ENCODE measurements at places on chromosomes 4 and X. TPM values are rescaled to one million over a fixed set of nuclear protein-coding genes. Genes with fewer than 3 reads are reported as not detected.

GRCh38 chr4:181677201-181677600 is 566.0 kb upstream of the TENM3 start:
- no peaks in the 10 kb centered on the region for H3K36me3 ChIP-seq
- no peaks in the 10 kb centered on the region for H3K4me1 ChIP-seq
- no peak overlapping the region for H3K4me3 ChIP-seq
- no peaks in the 10 kb centered on the region for H3K27me3 ChIP-seq
- no peak overlapping the region for H3K27ac ChIP-seq
- no peak for DNase-seq

DNA sequence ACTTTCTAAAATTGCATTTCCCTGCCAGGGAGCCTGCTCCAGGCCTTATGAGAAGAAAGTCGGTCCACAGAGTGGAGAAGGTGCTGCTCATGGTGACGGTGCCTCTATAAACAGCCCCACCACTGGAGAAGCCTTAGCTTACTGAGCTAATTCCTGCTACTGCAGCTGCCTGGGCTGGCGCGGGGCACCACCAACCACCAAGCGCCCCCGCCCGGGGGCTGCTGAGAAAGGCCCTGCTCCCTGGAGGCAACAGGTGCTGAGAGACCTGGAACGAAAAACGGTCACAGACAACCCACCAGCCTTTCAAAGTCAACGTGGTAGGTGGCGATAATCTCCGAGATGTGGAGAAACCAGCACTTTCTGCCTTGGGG is 2.9 kb downstream of the HCFC1 start:
- peaks cover 17% of the 10 kb centered on the region for H3K4me1 ChIP-seq
- H3K4me3 ChIP-seq, result peak overlapping the region; percentile 60
- no peak overlapping the region for H3K27ac ChIP-seq
- no peaks in the 10 kb centered on the region for H3K36me3 ChIP-seq

DNA sequence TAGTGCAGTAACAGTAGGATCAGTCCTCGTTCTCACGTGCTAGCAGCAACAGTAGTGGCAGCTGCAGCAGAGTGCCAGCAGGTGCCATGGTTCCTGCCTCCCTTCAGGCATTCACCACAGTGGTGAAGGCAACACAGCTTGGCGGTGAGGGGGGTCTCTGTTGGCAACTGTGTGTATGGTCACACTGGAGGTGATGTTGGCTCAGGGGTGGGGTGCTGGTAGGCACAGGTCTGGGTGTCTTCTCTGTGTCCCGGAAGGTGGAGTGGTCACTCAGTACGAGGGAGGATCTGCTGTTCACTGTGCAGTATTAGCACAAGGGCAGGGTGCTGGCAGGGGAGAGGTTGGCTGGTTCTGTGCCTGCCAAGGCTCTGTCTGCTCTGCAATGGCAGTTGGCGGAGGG is 671.8 kb downstream of the CCSER1 start:
- H3K27me3 ChIP-seq, result no peaks in the 10 kb centered on the region
- H3K4me1 ChIP-seq, result no peaks in the 10 kb centered on the region
- H3K36me3 ChIP-seq, result no peaks in the 10 kb centered on the region
- H3K4me3 ChIP-seq, result no peak overlapping the region
- DNase-seq, result no peak
- no peak overlapping the region for H3K27ac ChIP-seq

DNA sequence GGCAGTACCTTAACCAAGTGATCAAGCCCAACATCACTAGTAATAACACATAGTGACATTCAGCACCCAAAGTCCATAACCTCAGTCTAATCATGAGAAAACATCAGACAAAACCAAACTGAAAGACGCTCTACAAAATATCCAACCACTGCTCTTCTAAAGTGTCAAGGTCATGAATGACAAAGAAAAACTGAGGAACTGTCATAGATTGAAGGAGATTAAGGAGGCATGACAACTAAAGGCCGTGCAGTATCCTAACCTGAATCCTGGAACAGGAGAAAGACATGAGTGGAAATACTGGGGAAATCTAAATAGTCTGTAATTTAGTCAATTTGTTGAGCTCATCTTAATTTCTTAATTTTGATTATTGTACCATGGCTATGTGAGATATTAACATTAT is 38.2 kb upstream of the EXOC1L start:
- no peaks in the 10 kb centered on the region for H3K4me1 ChIP-seq
- H3K27me3 ChIP-seq, result no peaks in the 10 kb centered on the region
- no peak overlapping the region for H3K27ac ChIP-seq
- no peaks in the 10 kb centered on the region for H3K36me3 ChIP-seq

GRCh38 chrX:54865208-54865607 is 55.4 kb upstream of the TRO start:
- no peak overlapping the region for H3K27ac ChIP-seq
- H3K27me3 ChIP-seq, result no peaks in the 10 kb centered on the region
- H3K36me3 ChIP-seq, result no peaks in the 10 kb centered on the region
- H3K4me3 ChIP-seq, result no peak overlapping the region

LDB2 gene
- 40.6 TPM for total RNA-seq

TEX13D gene
- not detected for total RNA-seq

- no peaks in the 10 kb centered on the region for H3K27me3 ChIP-seq
- no peak for DNase-seq
- no peaks in the 10 kb centered on the region for H3K4me1 ChIP-seq
Observed at GRCh38 chr4:156581282-156582063, 390.1 kb downstream of the PDGFC start.

DNA sequence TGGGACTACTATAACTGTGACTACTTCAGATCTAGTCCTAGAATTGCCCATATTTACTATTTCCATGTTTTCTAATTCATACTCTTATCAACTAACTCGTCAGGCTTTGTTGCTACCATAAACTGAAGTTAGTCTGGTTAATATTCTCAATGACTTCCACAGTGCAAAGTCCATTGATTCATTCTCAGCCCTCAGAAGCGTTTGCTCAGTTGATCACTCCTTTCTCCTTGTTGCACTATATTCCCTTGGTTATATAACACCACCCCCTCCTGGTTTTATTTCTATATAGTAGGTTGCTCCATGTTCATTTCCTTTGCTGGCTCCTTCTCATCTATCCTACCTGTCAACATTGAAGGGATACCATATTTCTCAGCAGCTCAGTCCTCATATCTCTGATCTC is 27.2 kb upstream of the SLC6A14 start:
- no peaks in the 10 kb centered on the region for H3K27me3 ChIP-seq
- no peak for DNase-seq
- no peaks in the 10 kb centered on the region for H3K36me3 ChIP-seq

GRCh38 chrX:69080855-69081465 is 84.3 kb downstream of the PJA1 start:
- H3K4me1 ChIP-seq, result no peaks in the 10 kb centered on the region
- no peak overlapping the region for H3K4me3 ChIP-seq
- no peaks in the 10 kb centered on the region for H3K36me3 ChIP-seq
- no peak for DNase-seq
- no peak overlapping the region for H3K27ac ChIP-seq

- no peaks in the 10 kb centered on the region for H3K4me1 ChIP-seq
- no peak overlapping the region for H3K27ac ChIP-seq
- H3K4me3 ChIP-seq, result no peak overlapping the region
- H3K27me3 ChIP-seq, result no peaks in the 10 kb centered on the region
- no peaks in the 10 kb centered on the region for H3K36me3 ChIP-seq
Observed at GRCh38 chr4:2084316-2084715, 25.2 kb downstream of the NAT8L start.

DNA sequence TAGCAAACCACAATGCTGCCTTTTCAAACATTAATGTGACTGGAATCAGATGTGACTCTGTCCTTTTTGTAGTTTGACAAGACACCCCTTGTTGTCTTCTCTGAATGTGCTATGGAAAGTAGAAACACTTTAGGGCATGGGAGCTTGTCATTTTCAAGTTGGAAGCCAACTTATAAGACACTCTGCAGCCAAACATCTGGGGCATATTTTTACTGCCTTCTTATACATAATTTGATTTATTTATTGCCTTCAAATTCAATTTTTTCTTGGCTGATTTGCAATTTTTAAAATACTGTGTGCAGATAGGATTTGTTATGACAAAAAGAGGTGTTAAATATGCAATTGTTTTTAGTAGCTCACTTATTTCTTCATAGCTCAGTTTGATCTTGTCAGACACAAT is 1002.0 kb upstream of the PCDH7 start:
- no peaks in the 10 kb centered on the region for H3K4me1 ChIP-seq
- H3K36me3 ChIP-seq, result no peaks in the 10 kb centered on the region
- H3K27me3 ChIP-seq, result no peaks in the 10 kb centered on the region
- H3K4me3 ChIP-seq, result no peak overlapping the region
- no peak overlapping the region for H3K27ac ChIP-seq

SYNPO2 gene
- total RNA-seq, result 40.1 TPM

CT83 gene
- not detected for total RNA-seq

FATE1 gene
- not detected for total RNA-seq

GRCh38 chr4:105548483-105548882 is 3.9 kb upstream of the ARHGEF38 start:
- no peak overlapping the region for H3K4me3 ChIP-seq
- H3K4me1 ChIP-seq, result no peaks in the 10 kb centered on the region
- H3K27ac ChIP-seq, result no peak overlapping the region
- DNase-seq, result peak; percentile 14

GRCh38 chr4:48234575-48234974 is 35.1 kb downstream of the TEC start:
- no peak overlapping the region for H3K4me3 ChIP-seq
- H3K4me1 ChIP-seq, result no peaks in the 10 kb centered on the region
- H3K36me3 ChIP-seq, result no peaks in the 10 kb centered on the region
- no peak for DNase-seq
- no peak overlapping the region for H3K27ac ChIP-seq
- no peaks in the 10 kb centered on the region for H3K27me3 ChIP-seq

DNA sequence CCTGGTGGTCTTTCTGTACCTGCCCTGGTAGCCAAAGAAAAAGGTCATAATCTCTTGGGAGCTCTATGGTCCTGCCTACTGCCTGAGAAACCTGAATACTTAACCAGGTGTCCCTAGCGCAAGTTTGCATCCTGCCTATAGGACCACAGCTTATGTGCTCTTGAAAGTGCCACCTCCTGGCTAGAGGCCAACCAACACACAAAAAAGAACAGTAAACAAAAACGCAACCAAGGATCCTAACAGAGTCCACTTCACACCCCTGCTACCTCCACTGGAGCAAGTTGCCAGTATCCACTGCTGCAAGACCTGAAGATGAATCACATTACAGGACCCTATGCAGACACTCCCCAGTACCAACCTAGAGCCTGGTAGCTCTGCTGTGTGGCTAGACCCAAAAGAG is 103.2 kb upstream of the PABPC5 start:
- H3K36me3 ChIP-seq, result no peaks in the 10 kb centered on the region
- DNase-seq, result no peak
- no peaks in the 10 kb centered on the region for H3K4me1 ChIP-seq
- H3K27me3 ChIP-seq, result no peaks in the 10 kb centered on the region

GRCh38 chr4:148857239-148857972 is 415.2 kb upstream of the NR3C2 start:
- H3K4me1 ChIP-seq, result no peaks in the 10 kb centered on the region
- H3K27ac ChIP-seq, result no peak overlapping the region
- DNase-seq, result peak; percentile 63
- H3K4me3 ChIP-seq, result no peak overlapping the region

DNA sequence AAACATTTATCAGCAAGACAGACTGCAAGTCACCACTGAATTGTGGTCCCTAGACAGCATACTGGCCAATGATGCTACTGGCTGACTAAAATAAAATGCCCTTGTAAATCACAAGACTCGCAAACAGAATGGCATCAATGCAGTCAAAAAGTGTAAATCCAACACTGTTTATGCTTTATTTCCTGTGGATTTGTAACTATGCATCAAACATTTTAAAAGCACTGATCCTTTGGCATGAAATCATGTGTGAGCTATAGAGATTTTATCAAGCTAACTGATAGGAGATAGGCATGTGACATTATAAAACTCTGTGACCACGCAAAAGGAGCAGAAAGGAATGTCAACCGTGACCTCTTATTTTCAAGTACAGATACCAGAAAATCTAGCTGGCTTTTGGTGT is 20.8 kb downstream of the MBNL3 start:
- no peaks in the 10 kb centered on the region for H3K36me3 ChIP-seq
- DNase-seq, result no peak
- no peaks in the 10 kb centered on the region for H3K27me3 ChIP-seq
- H3K27ac ChIP-seq, result no peak overlapping the region

SPANXC gene
- total RNA-seq, result not detected

DNA sequence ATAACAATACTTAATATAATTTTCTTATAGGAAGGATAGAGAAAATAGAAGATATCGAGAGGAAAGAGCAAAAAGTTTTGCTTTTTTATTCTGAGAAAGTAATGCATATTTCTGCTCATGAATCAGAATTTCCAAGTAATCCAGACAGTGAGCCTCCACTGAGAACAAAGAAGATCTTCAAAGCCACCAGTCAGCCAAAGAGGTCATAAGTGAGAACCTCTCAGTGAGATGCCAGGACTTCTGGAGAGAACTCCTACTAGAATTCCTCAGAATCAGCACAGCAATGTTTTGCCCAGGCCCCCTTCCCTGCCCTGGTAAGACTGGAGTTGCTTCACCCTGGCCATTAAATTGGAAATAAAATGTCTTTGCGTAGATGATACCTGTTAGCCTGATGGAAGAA is 254.4 kb upstream of the FAT4 start:
- no peaks in the 10 kb centered on the region for H3K27me3 ChIP-seq
- no peaks in the 10 kb centered on the region for H3K4me1 ChIP-seq
- H3K36me3 ChIP-seq, result no peaks in the 10 kb centered on the region
- H3K27ac ChIP-seq, result no peak overlapping the region
- H3K4me3 ChIP-seq, result no peak overlapping the region

DNA sequence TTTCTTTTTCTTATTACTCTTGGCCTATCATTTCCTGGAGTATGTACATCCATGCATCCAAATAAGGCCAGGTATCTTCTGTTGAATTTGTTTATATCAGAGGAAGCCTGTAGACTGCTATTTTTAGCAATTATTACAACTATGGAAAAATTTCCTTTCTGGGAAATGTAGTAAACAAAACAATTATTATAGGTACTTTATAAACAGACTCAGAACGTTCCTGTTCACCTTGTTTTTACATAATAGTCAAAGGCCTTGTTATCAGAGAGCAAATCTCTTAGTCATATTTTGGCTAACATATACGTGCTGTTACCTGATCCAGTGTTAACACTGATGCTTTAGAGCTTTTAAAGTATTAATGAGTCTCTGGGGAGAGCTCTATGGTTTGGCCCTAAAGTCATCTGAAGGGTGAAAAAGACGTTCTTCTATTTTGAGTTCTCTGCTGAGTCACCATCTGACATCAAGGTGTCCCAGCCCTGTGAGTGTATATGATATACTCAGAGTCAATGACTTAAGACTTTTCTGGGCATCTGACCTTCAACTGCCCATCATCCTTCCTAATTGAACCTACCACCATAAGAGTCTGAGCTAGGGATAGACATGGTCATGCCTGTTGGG is 7.3 kb downstream of the SPARCL1 start:
- no peaks in the 10 kb centered on the region for H3K4me1 ChIP-seq
- no peaks in the 10 kb centered on the region for H3K27me3 ChIP-seq
- DNase-seq, result peak; percentile 78
- H3K4me3 ChIP-seq, result no peak overlapping the region

GRCh38 chr4:86118711-86119110 is 241.1 kb downstream of the MAPK10 start:
- H3K27ac ChIP-seq, result no peak overlapping the region
- no peaks in the 10 kb centered on the region for H3K27me3 ChIP-seq
- no peaks in the 10 kb centered on the region for H3K36me3 ChIP-seq
- DNase-seq, result no peak
- H3K4me1 ChIP-seq, result peaks cover 4% of the 10 kb centered on the region

Data from fibroblast of lung (primary cell).